ENCODE measurements at places on chromosomes 5 and 9.

GRCh38 chr9:101037430-101037829 lies 8.9 kb downstream of the PLPPR1 start:
- DNase-seq, result no peak

- no peak for DNase-seq
Measured at GRCh38 chr5:148747536-148747906, 78.9 kb upstream of the ADRB2 start.

DNA sequence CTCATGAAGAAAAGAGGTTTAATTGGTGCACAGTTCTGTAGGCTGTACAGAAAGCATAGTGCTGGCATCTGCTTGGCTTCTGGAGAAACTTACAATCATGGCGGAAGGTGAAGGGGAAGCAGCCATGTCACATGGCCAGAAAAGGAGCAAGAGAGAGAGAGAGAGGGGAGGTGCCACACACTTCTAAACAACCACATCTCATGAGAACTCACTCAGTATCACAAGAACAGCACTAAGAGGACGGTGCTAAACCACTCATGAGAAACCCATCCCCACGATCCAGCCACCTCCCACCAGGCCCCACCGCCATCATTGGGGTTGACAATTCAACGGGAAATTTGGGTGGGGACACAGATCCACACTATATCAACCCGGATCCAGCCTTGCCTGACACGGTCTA lies 28.8 kb upstream of the IER5L start:
- no peak for DNase-seq

- no peak for DNase-seq
Measured at GRCh38 chr9:123400926-123401503, 45.0 kb downstream of the CRB2 start.

DNA sequence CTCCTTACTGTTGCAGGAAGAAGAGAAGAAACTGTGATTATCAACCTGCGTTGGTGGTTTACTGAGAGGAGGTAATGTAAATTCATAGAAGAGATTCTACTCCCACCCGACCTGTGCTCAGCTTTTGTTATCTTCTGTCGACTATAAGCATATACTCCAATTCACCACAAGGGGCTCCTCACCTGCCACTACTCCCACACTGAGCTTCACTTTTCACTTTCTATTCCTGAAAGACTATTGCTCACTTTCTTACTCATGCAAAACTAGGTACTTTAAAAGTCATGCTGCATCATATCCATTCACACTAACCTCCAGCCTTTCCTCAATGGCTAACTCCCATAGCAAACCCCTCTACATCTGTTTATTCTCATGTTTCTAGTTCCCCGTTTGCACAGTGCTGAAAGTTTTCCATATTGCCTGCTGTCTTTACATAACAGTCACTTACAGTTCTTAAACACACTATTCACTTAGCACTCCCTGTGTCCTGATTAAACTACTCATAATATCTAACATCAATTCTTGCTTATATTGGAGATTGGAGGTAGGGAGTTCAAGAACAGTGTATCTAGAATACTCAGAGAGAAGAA lies 1062.6 kb downstream of the NR2F1-AS1 start:
- DNase-seq, result no peak

GRCh38 chr5:72599519-72600370 lies 92.5 kb upstream of the ZNF366 start:
- DNase-seq, result no peak

DNA sequence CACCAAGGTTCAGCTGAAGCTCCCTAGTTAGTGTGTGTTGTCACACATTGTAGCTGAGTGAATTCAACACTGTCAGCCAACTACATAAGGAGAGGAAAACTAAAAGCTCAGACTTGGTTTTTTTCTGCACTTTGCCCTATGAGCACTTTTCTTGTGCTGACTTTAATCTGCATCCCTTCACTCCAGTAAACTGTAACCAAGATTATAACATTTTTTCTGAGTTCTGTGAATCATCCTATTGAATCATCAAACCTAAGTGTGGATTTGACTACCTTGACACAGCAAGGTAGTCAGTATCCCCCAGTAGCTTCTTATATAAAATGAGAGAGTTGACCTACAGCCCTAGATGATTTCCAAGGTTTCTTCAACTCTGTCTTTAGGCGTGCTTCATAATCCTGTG lies 325.0 kb downstream of the AGTPBP1 start:
- no peak for DNase-seq

DNA sequence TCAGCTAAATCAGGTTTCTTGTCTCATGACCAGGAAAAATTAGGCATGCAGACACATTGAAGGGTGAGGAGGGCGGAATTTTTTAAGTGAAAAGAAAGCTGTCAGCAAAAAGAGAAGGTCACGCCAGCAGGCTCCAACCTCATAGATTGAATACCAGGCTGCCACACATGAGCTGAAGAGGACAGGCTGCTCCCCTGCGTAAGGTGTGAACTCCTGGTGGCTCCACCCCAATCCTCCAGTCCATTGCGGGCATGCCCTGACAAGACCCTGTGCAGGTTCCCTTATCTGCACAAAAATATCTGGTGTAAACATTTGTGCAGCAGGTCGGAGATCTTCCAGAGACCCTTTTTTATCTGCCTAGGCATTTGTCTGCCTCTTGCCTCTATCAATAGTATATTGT lies 22.9 kb upstream of the TEX10 start:
- no peak for DNase-seq

DNA sequence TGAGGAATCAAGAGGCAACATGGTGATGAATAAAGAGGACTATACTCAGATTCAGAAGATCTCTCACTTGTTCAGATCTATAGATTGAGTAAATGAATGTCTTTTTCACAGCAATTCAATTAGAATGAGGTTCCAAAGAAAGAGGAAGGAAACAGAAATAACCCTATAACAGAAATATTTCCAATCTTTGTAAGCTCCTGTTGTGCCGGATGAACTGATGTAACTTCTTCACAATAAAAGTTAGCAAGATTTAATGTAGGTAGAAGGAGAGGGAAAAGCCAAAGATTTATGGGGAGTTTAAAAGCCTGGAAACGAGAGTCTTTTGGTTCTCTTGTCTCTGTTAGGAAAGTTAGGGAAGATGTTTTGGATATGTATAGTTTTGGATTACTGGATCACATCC lies 92.1 kb downstream of the PBX3 start:
- no peak for DNase-seq

GRCh38 chr5:59241119-59241518 lies 652.4 kb downstream of the PDE4D start:
- DNase-seq, result no peak

DNA sequence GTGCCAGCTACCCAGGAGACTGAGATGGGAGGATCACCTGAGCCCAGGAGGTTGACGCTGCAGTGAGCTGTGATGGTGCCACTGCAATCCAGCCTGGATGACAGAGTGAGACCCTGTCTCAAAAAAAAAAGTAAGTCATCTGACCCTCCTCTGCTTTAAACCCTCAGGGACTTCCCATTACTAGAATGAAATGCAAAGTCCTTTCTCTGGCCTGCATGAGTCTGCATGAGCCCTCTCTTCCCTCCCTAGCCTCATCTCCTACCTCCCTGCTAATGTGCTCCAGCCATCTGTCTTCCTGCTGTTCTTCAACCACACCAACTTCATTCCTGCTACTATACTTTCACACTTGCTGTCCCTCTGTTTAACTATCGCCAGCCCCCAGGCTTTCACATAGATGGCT lies 15.3 kb downstream of the IL5 start:
- DNase-seq, result no peak

DNA sequence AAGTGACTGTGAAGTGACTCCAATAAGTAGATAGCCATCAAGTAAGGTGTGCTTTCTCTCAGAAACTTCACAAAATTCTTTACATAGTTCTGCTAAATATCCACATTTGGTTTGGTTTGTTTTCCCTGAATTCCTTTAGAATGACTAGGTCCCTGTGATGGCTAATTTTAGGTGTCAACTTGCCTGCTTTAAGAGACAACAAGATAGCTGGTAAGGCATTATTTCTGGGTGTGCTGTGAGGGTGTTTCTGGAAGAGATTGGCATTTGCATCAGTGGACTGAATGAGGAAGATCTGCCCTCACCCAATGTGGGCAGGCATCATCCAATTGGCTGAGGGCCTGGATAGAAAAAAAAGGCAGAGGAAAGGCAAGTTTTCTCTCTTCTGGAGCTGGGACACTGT lies 8.3 kb upstream of the PTBP3 start:
- no peak for DNase-seq

DNA sequence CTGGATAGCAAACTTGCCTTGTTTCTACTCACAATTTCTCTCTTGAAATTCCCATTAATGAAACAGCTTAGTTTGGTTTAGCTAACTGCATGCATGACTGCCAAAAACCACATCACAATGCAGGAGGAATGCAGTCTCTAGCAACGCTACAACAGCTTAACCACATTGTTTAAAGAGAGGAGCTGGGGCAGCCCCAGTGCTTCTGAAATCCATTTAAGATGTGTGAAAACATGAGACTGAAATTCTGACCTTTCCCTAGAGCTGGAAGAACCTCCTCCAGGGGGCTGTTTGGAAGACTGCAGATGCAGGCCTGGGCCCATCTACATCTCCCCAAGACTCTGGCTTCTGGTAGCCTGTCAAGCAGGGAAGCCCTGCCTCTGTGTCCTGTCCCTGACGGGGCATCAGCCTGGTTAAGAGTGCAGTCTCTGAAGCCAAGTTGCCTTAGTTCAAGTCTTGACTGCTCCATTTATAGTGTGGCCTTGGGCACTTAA lies 157.1 kb downstream of the ZNF462 start:
- no peak for DNase-seq

GRCh38 chr9:135988493-135988892 lies 27.3 kb upstream of the UBAC1 start:
- no peak for DNase-seq

DNA sequence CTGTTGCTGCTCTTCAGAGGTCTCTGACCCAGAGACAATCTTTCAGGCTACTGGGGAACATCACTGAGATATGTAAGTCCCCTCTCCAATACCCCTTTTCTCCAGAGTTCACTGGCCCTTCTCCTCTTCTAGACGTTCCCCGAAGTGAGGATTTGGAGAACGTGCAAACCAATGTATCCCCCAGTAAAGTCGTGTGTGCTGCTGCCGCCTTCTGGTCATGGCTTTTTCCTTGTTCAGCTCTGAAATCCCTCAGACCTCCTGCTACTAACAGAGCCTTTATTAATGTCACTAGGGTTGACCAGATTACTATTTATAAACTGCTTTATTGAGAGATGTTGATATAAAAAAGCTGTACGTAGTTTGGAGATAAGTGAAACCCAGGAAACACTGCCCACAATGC lies 1028.6 kb downstream of the CDH9 start:
- no peak for DNase-seq

DNA sequence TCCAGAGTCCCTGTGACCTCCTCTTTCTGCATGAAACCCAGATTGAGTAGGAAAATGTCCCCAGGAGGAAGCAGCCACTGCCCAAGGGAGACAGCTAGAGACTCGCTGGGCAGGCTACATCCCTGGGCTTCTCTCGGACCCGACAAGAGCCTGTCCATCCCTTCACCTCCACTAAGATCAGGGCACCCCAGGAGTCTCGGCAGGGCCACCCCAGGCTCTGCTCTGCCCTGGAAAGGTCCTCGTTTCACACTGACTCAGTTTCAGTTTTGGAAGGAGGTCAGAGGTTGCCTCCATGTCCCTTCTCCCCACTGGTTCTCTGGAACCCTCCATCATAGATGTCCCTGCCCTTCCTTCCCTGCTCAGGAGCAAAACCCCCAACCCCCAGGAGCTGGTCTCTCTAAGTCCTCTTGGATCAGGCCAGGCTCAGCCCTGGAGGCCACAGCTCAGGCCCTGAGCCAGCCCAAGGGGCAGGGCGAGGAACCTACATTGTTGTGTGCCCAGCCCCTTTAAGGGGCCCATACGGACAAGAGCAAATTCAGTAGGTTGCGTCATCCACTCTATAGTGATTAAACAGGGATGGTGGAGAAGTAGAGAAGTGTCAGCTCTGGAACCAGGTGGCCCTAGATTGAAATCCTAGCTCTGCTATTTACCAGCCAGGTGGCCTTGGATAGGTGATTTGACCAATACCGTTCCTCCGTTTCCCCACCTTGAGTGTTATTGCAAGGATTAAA lies 37.4 kb downstream of the C9orf50 start:
- no peak for DNase-seq

- no peak for DNase-seq
Measured at GRCh38 chr5:141704782-141705297, 22.8 kb upstream of the ARAP3 start.

DNA sequence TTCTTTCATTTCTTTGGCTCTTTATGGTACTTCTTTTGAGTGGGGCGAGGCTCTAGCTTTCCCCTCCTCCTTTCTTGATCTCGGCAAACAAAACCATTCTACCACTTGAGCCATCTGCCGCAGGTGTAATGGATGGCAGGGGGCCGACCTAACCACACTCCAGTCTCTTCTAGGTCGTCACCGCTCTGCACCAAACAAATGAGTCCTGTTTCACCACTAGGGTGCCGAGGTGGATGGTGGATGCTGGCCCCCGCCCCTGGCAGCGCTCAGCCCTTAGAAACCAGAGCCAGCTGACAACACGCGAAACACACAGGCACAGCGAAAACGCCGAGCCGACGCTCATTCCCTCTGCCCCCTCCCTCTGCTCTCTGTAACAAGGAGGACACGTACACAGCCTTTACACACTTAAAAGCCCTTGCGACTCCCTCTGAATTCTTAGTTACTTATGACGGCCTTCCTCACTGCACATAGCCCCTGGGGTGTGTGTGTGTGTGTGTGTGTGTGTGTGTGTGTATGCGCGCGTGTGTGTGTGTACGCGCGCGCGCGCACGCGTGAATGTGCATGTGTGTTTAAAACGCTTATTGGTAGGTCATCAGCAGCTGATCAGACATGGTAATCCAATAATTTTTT lies 199.4 kb downstream of the MEF2C start:
- DNase-seq, result no peak

- DNase-seq, result no peak
Measured at GRCh38 chr5:76041863-76042262, 41.3 kb upstream of the SV2C start.

GRCh38 chr5:65812648-65813047 lies 90.6 kb downstream of the NLN start:
- no peak for DNase-seq

DNA sequence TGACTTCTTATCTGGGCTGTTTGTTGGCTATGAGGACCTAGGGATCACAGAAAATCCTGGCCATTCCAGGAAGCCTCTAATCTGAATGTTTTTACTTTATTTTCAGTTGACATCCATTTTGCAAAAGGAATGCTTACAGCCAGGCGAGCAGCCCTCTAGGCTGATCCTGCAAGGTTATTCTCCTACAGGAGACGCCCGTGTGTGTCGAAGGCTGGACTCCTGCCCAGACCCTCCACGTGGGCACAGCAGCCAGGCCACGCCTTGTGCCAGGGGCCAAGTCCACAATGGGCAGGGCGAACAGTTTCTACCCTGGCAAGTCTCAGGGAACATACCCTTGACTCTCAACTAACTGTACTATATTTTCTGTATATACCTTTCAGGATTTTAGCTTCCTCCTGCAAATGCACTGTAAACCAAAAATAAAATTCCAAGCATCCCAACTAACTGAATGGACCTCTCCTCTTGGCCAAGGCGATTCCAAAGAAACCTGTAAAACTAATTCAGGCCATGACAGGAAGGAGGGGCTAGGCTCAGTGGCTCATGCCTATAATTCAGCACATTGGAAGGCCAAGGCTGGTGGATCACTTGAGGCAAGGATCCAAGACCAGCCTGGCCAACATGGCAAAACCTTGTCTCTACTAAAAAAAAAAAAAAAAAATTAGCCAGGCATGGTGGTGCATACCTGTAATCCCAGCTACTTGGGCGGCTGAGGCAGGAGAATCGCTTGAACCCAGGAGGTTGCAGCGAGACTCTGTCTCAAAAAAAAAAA lies 5.7 kb downstream of the CMBL start:
- no peak for DNase-seq

- peak; percentile 61 for DNase-seq
Measured at GRCh38 chr5:50667023-50667652, 701 bp downstream of the PARP8 start.

- DNase-seq, result no peak
Measured at GRCh38 chr5:14830210-14831005, 41.2 kb downstream of the ANKH start.

- DNase-seq, result no peak
Measured at GRCh38 chr9:81408951-81409350, 280.4 kb downstream of the TLE1 start.
